ENCODE measurements at places on chromosomes 11 and 22.

- no peak for DNase-seq
Measured at GRCh38 chr11:77724636-77725035, 87.0 kb upstream of the CLNS1A start.

DNA sequence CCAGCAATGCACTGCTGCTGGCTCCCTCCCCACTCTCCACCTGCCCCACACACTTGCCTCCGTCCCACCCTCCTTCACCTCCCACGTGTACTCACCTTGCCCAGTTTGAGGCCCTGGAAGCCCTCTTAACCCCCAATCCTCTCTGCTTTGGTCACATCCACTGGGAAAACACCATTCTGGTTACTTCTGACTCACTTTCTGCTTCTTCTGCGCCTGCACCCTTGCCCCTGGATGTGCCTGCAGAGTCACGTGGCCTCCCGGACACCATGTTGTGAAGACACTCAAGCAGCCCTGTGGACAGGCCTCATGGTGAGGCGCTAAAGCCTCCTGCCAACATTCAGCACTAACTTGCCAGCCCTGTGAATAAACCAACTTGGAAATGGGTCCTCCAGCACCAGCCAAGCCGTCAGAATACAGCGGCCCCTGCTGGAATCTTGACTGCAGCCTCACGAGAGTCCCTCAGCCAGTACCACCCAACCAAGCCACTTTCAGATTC is 2.6 kb upstream of the NAALADL1 start:
- DNase-seq = no peak

DNA sequence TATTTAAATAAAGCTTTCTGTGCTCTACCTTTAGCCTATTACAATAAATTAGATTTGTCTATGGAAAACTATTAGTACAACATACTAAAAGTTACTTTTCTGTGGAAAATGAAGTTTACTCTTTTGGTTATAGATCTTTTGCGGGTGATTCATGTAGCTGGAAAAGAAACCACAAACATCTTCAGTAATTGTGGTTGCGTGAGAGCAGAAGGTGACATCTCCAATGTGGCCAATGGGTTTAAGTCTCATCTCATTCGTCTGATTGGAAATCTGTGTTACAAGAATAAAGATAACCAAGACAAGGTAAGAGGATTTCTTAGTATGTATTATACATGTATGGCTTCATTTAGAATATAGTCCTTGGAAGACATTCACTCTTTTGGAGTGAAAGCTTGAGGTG is 68.6 kb downstream of the ATXN10 start:
- DNase-seq = no peak

DNA sequence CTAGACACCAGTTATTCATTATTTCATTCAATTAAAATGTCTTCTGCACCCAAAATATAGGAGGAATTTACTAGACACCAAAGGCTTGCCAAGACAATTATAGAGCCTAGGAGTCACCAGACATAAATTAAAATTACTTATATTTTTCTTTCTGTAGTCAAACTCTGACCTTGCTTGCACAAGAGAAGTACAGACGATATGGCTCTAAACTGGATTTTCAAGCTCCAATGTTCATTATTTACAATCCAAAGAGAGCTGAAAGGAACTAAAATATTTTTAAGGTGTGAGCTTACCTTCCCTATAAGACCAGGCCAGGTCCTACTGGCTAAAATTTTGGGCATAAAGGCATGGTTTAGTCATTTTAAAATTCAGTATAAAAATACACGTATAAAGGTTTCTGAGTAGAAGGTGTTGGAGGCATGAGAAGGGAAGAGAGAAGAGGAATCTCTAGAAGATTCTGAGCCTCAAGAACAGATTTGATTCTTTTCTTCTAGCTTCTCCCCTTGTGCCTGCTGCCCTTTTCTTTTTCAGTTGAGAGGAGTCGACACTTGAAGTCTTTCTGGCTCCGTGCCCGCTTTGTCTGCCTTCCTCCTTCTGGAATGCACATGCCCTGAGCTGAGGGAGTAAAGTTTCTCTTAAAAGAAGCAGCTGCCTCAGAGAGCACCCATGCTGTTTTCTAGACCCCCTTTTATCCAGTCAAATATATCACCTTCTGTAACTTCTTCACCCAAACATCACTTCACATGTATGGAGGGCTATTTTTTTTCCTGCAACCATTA is 13.5 kb downstream of the C11orf97 start:
- DNase-seq = no peak

- no peak for DNase-seq
Measured at GRCh38 chr11:78231962-78232501, 43.3 kb downstream of the USP35 start.

All from activated CD4-positive, CD25-positive, alpha-beta regulatory T cell treated with anti-CD3 and anti-CD28 coated beads, Interleukin-2, amount 50 U/mL, for 72 hours (primary cell).